ENCODE measurements at places on chromosomes 7 and 10.

GRCh38 chr10:92880917-92881316 lies 32.6 kb downstream of the EXOC6 start:
- no peaks in the 10 kb centered on the region for H3K36me3 ChIP-seq
- no peak overlapping the region for H3K4me3 ChIP-seq
- H3K27ac ChIP-seq, result no peak overlapping the region
- no peaks in the 10 kb centered on the region for H3K27me3 ChIP-seq
- DNase-seq, result no peak
- no peaks in the 10 kb centered on the region for H3K4me1 ChIP-seq

DNA sequence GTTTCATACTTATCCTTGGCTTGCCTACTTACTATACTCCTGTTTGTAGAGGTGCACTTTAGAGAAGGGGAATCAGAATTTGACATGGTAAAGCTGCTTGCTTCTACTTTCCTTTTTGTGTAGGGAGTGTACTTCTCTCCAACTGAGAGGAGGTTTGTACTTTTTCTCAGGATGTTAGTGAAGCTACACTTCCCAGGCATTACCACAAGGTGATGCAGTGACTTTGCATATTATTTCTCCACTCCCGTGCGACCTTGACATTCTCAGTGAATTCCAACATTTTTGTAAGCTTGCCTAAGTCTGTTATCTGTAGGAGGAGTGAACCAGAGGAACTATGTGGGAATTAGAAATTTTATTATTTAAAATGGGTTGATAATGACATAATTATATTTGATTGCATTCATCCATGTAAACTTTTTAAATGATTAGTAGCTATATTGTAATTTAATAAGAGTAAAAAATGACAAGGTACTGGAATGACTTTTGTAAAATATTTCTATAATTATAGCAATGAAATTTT lies 5.2 kb downstream of the TAX1BP1 start:
- no peak overlapping the region for H3K4me3 ChIP-seq
- H3K27ac ChIP-seq, result no peak overlapping the region
- no peaks in the 10 kb centered on the region for H3K27me3 ChIP-seq
- DNase-seq, result peak; percentile 47

DNA sequence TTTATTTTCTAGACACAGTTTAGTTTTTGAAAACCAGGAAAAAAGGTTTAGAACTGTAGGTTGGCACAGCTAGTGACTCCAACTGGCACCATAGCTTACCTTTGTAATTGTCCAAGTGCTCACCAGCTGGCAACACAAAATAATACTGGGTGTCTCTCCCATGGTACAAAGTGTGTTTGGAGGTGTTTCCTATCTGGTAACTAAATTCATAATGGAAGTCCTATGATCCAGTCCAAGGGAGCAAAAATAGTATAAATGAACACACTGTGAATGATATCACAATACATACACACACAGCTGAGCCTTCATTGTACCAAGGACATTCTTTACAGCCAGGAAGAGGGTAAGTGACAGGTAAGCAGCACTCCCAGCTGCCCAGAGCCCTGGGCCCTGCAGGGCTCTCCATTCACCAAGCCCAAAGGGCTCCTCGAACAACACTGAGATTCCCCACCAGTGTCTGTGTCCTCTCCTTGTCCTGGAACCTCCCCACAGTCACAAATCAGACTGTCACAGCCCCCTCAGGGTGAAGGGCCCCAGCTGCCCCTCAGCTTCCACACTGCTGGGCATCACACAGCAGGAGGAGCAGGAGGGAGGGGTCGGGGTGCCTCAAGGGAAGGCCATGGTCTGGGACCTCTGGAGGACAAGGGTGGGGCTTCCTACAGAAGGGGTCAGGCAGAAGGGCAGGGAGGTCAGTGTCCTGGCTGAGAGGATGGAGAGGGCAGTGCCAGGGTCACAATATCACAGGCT lies 72.1 kb downstream of the PKD1L1 start:
- H3K27ac ChIP-seq, result no peak overlapping the region
- DNase-seq, result no peak
- no peak overlapping the region for H3K4me3 ChIP-seq
- H3K27me3 ChIP-seq, result no peaks in the 10 kb centered on the region

DNA sequence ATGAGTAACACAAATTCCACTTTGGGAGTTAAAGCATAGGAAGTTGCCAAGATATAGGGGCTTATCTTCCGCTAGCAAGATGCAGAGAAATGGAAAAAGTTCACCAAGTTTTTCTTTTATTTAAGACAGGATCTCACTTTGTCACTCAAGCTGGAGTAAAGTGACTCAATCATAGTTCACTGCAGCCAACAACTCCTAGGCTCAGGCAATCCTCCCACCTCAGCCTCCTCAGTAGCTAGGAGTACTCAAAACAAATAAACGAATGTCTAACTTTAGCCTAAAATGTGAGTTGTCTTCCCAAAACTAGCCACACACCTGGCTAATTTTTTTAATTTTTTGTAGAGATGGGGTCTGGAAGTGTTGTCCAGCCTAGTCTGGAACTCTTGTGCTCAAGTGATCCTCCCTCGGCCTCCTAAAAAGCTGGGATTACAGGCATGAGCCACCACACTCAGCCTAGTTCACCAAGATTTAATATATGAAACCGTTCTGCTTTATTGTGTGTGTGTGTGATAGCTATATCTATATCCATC lies 9.9 kb downstream of the VIM start:
- H3K36me3 ChIP-seq, result peaks cover 43% of the 10 kb centered on the region
- no peak for DNase-seq
- no peak overlapping the region for H3K27ac ChIP-seq
- H3K27me3 ChIP-seq, result no peaks in the 10 kb centered on the region
- no peaks in the 10 kb centered on the region for H3K4me1 ChIP-seq

GRCh38 chr7:124033095-124033806 lies 384 bp upstream of the TMEM229A start:
- H3K4me1 ChIP-seq, result no peaks in the 10 kb centered on the region
- H3K27ac ChIP-seq, result no peak overlapping the region
- peak overlapping the region; percentile 67 for H3K4me3 ChIP-seq

GRCh38 chr7:93147363-93147762 lies 822 bp downstream of the SAMD9L start:
- no peaks in the 10 kb centered on the region for H3K4me1 ChIP-seq
- no peak for DNase-seq
- H3K27ac ChIP-seq, result no peak overlapping the region
- no peaks in the 10 kb centered on the region for H3K36me3 ChIP-seq

- DNase-seq, result no peak
- no peaks in the 10 kb centered on the region for H3K36me3 ChIP-seq
- H3K27ac ChIP-seq, result no peak overlapping the region
- peaks cover 4% of the 10 kb centered on the region for H3K4me1 ChIP-seq
- H3K4me3 ChIP-seq, result no peak overlapping the region
- no peaks in the 10 kb centered on the region for H3K27me3 ChIP-seq
These were observed 561.8 kb downstream of the ATRNL1 start for GRCh38 chr10:115654961-115655360.

DNA sequence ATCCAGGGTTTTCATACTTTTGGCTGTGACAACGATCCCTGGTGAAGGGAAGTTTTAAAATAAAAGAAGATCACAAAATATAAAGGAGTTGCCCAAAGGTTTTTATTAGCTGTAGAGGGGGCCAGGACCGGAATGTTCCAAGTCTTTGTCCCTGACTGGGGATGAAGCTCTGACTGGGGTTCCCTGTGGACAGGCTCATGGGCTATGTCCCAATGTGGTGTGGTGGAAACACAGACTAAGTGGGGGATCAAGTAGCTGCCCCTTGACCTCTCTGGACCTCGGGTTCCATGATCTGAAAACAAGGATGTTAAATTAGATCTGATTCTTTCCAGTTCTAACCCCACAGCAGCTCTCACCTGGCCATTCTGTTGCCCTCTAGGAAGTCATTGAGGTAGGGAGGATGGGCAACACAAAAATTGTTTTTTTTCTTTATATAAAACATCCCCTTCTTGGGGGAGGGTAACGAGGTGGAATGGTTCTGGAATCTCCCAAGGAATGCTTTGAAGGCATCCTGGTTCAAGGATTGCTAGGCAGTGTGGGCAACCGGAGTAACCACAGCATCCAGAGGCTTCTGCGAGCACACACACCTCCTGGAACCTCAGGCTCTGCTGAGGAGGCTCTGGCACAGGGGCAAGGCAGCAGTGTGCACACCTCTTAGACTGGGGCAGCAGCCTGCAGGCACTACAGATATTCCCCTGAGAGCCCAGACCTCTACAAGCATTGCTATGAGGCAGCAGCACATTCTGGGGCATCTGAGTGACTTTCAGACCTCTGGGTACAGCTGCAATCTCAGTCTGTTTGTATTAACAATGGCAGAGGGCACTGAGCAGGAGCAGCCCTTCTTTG lies 21.4 kb upstream of the CRYGN start:
- peaks cover 48% of the 10 kb centered on the region for H3K36me3 ChIP-seq
- no peaks in the 10 kb centered on the region for H3K27me3 ChIP-seq
- H3K27ac ChIP-seq, result no peak overlapping the region
- 0 out of 3 replicates have a peak overlapping the region, but pooled peaks have one; percentile 36 for H3K4me3 ChIP-seq

- no peaks in the 10 kb centered on the region for H3K36me3 ChIP-seq
- no peak overlapping the region for H3K4me3 ChIP-seq
- no peak overlapping the region for H3K27ac ChIP-seq
- H3K4me1 ChIP-seq, result no peaks in the 10 kb centered on the region
- H3K27me3 ChIP-seq, result no peaks in the 10 kb centered on the region
These were observed 265.2 kb upstream of the LYZL1 start for GRCh38 chr10:29023678-29024077.

DNA sequence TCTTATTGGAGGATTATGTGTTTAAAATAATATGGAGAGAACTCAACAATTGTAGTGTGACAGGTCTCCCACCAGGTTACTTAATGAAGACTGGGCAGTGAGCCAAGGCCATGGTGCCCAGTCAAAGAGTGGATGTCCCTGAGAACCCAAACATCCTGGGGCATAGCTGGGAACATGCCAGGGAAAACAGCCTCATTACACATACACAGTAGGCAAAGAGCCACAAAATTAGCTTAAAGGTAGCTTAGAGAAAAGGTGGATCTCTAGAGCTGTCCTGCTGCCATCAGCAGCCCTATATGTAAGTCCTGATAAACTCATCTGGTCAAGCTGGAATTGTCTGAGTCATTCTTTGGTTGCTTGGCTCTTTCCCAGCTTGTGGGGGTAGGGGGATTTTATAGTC lies 287.8 kb downstream of the PHF14 start:
- DNase-seq, result no peak
- H3K4me1 ChIP-seq, result no peaks in the 10 kb centered on the region
- H3K36me3 ChIP-seq, result no peaks in the 10 kb centered on the region
- no peak overlapping the region for H3K4me3 ChIP-seq
- H3K27ac ChIP-seq, result no peak overlapping the region
- H3K27me3 ChIP-seq, result no peaks in the 10 kb centered on the region

DNA sequence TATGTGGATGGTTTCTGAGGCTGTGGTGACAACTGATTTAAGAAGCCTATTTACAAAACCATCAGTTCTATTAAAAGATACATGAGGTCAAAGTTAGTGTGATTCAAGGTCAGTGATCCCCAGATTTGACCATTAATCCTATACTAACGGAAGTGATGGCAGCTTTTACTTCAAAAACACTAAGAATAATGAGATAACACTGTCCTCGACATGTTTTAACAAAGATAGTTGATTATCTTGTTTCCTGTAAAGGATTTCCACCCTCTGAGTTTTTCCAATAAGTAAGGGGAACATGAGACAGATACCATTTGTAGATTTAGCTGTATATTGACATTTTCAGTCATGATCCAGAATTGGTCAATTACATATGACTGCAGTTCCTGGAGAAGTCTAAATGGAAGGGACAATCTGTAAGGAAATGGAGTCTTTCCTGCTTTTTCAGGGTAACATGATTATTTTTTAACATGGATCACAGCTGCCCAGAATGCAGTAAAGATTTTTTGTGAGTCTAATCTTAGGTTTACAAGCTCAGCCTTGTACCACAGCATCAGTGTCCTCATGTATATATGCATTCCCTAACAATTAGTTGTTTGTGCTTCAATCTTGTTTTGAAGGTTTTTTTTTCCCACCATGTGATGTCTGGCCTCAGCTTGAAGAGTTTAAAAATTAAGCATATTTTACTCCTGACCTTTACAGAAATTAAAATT lies 188.0 kb downstream of the PPP1R9A start:
- no peak overlapping the region for H3K27ac ChIP-seq
- no peaks in the 10 kb centered on the region for H3K27me3 ChIP-seq
- no peaks in the 10 kb centered on the region for H3K4me1 ChIP-seq
- H3K4me3 ChIP-seq, result no peak overlapping the region
- DNase-seq, result no peak

DNA sequence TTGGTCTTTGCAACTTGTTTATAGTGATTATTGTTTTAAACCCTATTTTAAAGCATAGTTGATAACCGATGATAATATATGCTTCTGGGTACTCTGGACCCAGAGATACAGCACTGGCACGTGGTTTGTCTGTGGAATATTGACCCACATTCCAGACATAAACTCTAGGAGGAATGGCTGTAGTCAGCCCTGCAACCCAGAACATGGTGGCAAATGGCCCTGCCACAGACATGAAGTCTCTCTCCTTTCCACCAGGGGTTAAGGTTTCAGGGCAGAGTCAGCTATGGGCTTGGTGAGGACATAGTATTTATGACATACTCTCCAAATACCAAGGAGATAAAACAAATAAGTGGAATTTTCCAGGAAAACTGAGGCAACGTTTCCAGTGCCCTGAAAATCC lies 83.6 kb downstream of the NAMPT start:
- no peaks in the 10 kb centered on the region for H3K27me3 ChIP-seq
- no peak overlapping the region for H3K4me3 ChIP-seq
- DNase-seq, result no peak
- H3K27ac ChIP-seq, result no peak overlapping the region
- H3K36me3 ChIP-seq, result no peaks in the 10 kb centered on the region

DNA sequence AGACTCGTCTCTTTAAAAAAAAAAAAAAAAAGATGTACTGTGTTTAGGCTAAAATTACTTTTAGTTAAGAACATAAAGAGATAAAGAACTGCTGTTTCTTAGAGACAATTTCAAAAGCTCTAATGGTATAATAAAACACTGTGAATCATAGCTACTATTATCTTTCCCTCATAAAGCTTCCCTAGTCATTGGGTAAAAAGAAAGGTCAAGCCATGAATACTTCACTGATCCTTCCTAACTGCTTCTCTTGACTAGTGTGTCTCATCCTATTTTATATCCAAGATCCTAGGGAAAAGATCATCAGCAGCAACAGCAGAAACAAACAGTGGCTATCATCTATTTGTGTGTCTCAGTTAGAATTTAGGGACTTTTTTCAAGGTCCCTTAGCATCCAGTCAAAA lies 10.5 kb downstream of the YME1L1 start:
- no peak overlapping the region for H3K27ac ChIP-seq
- no peak for DNase-seq
- H3K4me1 ChIP-seq, result no peaks in the 10 kb centered on the region

DNA sequence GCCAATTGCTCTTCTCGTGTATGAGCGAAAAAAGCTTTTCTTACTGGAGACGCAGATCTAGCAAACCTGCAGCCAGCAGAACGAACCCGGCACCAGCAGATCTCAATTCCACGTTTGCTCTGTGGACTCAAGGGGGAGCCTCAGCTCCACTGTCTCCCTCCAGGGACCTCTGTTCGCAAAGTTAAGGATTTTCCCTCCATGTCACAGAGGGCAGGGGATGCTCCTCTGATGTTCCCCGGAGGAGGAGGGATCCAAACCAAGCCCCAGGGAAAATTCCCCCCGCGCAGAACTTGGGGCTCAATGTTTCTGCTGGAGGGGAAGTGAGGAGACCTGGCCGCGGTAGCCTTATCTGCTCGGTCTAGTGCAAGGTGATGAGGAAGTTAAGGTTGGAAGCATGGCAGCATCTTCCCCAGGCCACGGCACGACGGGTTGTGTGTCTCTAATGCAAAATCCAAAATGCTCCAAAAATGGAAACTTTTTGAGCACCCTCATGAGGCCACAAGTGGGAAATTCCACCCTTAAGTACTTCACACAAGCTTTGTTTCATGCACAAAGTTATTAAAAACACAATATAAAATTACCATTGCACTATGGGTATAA lies 9.0 kb downstream of the IQCE start:
- no peaks in the 10 kb centered on the region for H3K36me3 ChIP-seq
- H3K27me3 ChIP-seq, result no peaks in the 10 kb centered on the region
- DNase-seq, result peak; percentile 62
- no peaks in the 10 kb centered on the region for H3K4me1 ChIP-seq
